ENCODE measurements at places on chromosomes 4 and X.
A peak's percentile ranks its signal among the peaks of the same experiment; 100 is the strongest.

GRCh38 chr4:135739354-135739753 lies 1537.8 kb upstream of the PABPC4L start:
- DNase-seq, result no peak

- no peak for DNase-seq
Observed at GRCh38 chrX:143455046-143455445, 62.2 kb downstream of the SPANXN3 start.

DNA sequence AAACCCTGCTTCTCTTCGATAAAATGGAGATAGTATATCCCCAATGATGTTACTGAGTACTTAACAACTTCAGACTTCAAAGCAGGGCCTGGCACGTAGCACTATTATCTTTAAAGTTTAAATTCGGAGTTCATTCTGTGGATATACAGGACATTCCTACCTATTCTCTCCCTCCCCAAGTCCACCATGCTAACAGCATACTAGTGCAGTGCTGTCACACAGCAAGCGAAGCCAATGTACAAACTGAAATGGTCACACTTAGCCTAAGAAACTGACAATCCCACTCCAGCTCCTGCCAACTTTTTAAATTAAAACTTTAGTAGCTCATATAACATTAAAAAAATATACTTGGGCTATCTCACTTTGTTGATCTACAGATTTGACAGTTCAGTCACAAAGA lies 1.2 kb upstream of the DNAJB14 start:
- no peak for DNase-seq

GRCh38 chrX:140507982-140508305 lies 3.1 kb upstream of the SOX3 start:
- no peak for DNase-seq

DNA sequence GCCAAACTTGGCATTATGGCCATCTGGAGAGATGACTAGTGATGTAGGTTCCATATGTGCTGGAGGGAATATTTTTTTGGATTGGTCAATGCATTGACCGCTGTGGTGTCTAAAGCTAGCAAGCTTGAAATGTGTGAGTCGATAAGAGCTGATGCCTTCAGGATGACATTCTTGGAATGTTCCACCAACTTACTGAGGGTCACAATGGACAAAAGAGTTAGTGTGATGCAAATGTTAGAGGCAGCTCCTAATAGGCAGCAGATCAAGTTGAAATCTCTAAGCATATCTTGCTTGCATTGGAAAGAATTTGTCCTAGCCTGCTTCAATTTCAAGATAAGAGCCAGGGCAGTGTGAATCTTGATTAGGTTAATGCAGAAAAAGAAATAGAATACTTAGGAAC lies 210.4 kb upstream of the AFF2 start:
- peak; percentile 35 for DNase-seq

DNA sequence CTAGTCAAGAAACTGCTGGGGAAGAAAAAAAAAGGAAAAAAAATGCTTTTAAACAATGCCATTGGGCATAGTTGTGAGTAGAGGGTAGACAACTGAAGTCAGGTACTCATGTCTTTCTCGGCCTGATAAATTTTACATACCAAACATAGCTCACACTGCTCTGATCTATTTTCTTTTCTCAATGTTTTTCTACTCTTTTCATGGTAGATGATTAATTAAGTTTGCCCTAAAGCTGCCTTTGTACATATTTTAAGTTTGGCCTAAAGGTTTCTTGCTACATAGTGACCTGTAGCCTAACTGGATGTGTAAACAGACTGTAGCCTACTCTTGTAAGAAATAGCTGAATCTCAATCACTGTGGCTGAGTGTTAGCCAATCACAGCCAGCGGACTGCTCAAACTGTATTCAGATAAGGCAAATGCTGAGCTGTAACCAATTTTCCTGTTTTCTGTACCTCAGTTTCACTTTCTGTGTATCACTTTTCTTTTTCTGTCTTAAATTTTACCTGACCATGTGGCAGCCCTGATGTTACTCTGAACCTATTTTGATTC lies 121.0 kb downstream of the PCDH10 start:
- no peak for DNase-seq

DNA sequence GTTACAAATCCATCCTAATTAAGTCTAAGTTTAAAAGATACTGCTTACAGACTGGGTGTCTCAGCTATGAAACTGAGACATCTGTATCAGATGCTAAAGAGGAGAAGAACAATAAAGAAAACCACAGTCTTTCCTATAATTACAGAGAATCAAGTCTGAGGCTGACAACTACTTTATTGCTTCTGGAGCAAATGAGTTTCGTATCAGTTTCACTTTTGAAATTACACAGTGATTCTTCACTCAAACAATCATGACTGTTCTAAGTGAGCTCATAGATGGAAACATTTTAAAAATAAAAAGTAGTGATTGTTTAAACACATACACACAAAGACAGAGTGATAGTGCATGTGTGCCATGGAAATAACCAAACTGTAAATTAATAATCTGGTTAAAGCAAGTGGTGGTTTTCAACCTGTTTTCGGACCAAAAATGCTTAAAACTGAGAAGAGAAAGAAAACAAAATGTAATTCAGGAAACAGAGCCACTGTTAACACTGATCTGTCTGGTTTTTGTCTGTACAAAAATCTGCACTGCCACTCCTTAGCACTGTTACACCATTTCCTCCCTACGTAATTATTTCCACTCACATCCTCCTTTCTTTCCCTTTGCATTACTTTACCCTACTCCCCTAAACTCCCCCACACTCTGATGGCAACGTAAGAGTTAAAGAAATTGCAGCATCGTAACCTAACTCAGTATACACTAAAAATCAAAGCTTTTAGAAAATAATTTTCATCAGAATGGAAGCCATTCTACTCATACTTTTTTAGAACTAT lies 12.5 kb downstream of the RFC1 start:
- no peak for DNase-seq

- DNase-seq, result no peak
Observed at GRCh38 chrX:41031256-41031967, 53.8 kb upstream of the USP9X start.

- no peak for DNase-seq
Observed at GRCh38 chrX:133646719-133647116, 231.4 kb upstream of the GPC4 start.

- no peak for DNase-seq
Observed at GRCh38 chr4:158814636-158815330, 46.0 kb downstream of the FNIP2 start.

DNA sequence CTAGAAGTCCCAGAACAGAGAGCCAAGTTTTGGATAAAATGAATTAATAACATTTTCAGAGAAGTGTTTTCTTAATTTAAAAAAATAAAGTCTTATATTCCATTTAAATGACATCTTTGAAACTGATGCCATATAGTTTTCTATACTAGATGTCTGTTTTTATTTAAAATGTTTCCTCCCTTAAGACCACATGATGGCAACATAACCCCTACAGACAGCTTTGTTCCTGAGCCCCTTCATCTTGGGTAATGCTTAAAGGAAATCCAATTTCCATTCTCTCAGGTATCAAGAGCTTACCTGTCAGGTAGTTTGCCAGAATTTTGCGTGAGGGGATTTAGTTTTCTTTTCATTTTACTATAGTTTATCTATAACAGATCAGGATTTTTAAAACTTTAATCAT lies 181.4 kb upstream of the UGT8 start:
- peak; percentile 17 for DNase-seq

DNA sequence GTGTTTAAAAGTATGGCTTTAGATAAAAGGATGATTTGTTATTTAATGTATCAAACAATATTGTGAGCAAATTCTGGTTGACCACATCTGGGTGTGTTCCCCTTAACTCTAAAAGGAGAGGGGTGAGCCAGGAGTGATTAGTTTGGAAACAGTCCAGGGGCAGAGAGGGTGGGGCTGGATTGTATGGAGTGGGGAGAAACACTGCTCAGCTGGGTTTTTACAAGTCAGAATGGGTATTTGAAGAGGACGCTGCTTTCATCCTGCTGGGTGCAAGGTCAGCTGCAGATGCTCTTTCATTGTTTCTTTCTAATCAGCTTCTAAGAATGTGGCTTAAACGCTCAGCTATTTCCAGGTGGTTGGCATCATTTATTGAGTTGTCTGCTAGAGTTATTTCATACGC lies 82.8 kb upstream of the LIMCH1 start:
- no peak for DNase-seq

- DNase-seq, result no peak
Observed at GRCh38 chr4:185408432-185408831, 11.8 kb downstream of the ANKRD37 start.

DNA sequence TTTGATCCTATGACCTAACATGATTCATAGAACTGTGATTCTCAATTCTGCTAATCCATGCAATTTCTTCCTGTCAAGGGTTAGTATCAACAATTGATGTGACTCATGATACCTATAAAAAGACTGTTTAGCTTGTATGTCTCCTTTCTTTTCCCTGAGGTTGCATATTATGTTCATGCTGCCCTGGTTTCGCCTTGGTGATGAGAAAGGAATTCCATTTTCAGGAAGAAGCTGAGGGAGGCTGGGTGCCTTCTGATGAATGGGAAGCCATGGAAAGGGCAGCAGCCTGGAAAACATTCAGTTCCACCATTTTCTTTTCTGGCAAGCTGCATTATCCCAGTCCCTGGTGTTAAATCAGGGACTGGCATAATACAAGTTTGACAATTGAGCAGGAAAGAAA lies 976.5 kb downstream of the RPA4 start:
- no peak for DNase-seq

GRCh38 chr4:182443070-182443469 lies 199.9 kb downstream of the TENM3 start:
- no peak for DNase-seq

GRCh38 chr4:124854968-124855367 lies 142.4 kb upstream of the ANKRD50 start:
- DNase-seq, result no peak

GRCh38 chr4:88144866-88145300 lies 13.6 kb downstream of the ABCG2 start:
- DNase-seq, result no peak

DNA sequence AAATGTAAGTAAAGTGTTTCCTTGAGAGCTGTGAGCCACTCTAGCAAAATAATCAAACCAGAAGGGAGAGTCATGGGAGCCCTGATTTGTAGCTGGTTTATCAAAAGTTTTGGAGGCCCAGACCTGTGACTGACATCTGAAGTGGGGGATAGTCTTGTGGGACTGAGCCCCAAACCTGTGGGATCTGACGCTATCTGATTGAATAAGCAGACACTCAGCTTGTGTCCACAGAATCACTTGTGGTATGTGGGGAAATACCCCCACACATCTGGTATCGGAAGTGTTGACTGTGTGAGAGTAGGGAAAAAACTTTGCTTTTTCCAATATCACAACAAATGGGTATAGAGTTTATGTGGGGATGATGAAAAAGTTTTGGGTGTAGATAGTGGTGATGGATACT lies 35.4 kb downstream of the FUNDC1 start:
- DNase-seq, result no peak

DNA sequence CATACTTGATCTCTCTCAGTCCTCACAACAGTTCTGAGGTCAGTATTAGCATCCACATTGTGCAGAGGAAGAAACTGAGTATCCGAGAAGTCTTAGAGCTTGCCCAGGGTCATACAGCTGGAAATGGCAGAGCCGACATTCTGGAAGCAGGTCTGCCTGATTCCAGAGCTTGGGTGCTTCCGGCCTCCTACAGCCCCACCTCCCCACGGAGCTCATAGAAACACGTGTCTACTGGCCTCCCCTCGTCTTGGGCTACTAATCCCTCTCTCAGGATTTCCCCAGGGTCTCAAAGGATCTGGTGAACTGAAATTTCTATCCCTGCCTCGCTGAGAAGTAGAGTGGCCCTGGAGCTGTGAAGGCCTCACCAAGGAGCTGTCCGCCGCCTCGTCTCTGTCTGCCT lies 12.0 kb upstream of the KDM5C start:
- no peak for DNase-seq

- DNase-seq, result no peak
Observed at GRCh38 chr4:83320548-83320947, 14.1 kb downstream of the HPSE start.

- no peak for DNase-seq
Observed at GRCh38 chr4:87848622-87849351, 16.0 kb downstream of the MEPE start.

DNA sequence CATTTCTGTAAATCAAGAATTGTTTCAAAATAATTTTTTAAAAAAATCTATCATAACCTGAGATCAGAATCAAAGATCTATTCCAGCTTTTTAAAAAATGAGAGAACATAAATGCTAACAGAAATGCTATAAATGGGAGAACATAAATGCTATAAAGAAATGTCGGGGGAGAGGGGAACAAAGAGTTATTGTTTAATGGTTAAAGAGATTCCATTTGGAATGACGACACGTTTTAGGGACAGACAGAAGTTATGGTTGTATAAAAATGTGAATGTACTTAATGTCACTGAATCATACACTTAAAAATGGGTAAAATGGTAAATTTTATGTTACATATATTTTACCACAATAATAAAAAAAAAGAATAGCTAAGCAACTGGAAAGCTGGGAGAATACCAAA lies 127.1 kb downstream of the ATRX start:
- no peak for DNase-seq

DNA sequence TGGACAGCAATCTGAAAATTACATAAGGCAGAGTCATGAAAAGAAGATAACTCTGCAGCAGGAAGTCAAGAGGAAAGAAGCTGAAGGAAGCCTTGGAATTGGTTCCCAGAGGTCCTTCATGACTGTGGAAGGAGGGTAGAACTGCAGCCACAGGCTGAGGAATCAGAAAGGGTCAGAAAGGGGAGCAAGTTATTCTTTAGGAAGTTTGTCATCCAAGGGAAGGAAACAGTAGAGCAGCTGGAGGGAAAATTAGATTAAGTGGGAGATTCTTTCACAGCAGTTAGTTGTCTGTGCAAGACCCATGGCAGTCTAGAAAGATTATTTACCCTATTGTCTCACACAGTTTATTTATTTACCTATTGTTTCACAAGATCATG lies 9.3 kb upstream of the ADH1C start:
- no peak for DNase-seq

DNA sequence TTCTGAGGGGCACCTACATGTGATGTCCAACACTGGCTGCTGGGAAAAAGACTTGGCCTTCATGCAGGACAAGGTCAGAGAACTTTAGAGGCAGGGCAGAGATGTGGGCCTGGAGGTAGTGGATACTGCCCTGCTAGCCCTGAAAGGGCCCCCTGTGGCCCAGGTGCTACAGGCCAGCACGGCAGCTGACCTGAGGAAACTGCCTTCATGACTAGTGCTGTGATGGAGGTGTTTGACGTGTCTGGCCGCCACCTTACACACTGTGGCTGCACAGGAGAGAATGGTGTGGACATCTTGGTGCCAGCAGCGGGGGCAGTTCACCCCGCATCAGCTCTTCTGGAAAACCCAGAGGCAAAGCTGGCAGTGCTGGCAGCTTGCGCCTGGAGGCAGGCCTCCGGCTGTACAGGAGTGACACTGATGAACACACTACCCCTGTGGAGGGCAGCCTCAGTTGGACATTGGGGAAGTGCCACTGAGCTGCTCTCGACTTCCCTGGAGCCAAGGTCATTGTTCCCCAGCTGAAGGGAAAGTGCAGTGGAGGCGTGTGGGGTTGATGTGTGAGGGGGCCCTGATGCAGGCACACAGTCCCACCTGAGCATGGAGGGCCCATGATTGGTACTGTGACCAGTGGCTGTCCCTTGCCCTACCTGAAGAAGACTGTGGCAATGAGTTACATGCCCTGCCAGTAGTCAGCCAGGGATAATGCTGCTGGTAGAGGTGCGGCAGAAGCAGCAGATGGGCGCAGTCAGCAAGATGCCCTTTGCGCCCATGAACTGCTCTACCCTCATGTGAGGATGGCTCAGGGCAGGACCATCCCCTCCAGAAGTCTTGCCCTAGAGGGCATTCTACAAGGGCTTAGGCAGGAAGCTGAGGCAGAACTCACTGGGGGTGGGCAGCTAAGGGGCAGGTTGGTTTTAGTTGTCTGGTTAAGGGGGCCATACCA lies 36.9 kb downstream of the COQ2 start:
- DNase-seq, result no peak
